ENCODE measurements at places on chromosomes 16 and 17.

DNA sequence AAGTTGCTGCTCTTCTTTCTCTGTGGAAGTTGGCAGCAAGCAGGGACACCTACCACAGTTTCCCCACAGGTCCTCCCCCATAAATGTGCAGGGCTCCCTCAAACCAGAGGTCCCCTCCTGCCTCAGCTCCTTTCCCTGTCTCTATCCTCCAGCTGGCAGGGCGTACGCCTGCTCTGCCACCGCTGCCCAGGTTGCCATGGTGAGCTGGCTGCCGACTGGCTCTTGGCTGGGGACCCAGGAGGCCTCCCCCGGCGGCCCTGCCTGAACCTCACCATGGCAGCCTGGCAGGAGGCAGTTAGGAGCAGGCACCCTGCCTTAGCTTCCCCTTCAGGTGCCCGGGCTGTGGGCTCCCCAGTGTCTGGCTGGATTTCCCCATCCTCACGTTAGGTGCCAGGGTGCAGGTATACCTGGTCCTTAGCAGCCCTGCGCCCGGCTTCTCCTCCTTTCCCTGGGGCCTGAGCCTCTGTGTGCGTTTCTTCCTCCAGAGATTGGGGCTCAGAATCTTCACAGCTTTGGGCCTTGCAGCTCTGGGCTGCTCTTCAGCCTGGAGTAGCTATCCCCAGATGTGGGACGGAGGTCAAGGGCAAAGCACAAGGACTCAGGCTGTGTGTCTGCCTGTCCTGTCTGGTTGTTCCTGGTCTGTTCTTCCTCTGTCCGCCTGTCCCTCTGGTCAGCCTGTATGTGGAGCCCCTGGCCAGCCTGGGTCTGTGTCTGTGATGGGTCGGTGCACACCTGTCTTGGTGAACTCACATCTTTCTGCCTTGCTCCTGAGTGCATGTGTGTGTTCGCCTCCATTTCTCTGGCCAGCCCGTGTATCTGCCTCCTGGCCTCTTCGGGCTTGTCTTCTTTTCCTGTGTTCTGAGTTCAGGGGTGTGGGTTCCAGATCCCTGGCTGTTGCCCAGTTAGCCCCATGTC is 15.7 kb downstream of the GJD3 start:
- H3K27ac ChIP-seq = no peak overlapping the region
- H3K4me1 ChIP-seq = peaks cover 15% of the 10 kb centered on the region
- H3K4me3 ChIP-seq = no peak overlapping the region
- H3K27me3 ChIP-seq = peaks cover 7% of the 10 kb centered on the region

- H3K27me3 ChIP-seq = no peaks in the 10 kb centered on the region
- no peak for DNase-seq
Observed at GRCh38 chr16:4760221-4760910, 6.6 kb downstream of the ZNF500 start.

DNA sequence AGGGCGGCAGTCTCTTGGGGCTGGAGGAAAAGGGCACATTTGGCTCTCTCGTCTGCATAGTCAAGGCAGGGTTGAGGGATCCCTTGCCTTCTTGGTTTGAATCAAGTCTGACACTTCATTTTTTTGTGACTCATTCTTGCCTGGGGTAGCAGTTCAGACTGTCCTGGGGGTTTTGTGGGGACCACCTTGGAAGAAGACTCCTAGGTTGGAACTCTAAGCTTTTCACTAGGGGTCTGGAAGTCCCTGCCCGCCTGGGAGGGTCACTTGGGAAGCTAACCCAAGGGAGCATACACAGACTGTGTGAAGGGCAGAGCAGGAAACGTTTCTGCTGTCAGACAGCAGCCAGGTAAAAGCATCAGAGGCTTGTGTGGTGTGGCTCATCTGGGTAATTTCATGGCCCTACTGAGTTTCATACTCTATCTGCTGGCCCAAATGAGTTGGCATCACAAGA is 11.3 kb downstream of the YPEL2 start:
- H3K36me3 ChIP-seq = no peaks in the 10 kb centered on the region
- no peak overlapping the region for H3K27ac ChIP-seq
- H3K4me3 ChIP-seq = no peak overlapping the region
- H3K4me1 ChIP-seq = no peaks in the 10 kb centered on the region
- no peaks in the 10 kb centered on the region for H3K27me3 ChIP-seq

DNA sequence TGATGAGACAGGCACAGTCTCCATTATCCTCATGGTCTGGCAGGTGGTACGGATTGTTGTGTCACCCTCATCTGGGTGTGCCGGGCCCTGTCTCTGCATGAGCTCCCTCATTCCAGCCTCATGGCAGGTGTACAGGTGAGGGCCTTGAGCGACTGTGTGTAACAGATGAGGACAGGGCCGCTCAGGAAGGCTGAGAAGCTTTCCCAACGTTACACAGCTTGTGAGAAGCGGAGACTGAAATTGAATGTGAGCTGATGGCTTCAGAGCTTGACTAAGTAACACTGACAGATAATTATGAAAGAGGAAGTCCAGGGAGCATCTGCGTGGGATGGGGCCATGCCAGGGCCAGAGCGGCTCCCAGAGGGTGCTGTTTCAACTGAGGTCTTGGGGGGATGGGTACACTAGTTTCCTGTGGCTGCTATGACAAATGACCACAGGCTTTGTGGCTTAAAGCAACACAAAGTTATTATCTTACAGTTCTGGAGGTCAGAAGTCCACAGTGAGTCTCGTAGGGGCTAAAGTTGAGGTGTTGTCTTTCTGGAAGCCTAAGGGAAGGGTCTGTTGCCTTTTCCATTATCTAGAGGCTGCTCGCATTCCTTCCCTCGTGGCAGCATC is 36.7 kb downstream of the CMIP start:
- H3K27me3 ChIP-seq = no peaks in the 10 kb centered on the region
- peaks cover 3% of the 10 kb centered on the region for H3K4me1 ChIP-seq
- DNase-seq = no peak
- no peak overlapping the region for H3K4me3 ChIP-seq

GRCh38 chr17:14004927-14005620 is 64.2 kb upstream of the COX10 start:
- H3K27me3 ChIP-seq = no peaks in the 10 kb centered on the region
- DNase-seq = no peak
- no peak overlapping the region for H3K27ac ChIP-seq
- H3K36me3 ChIP-seq = peaks cover 4% of the 10 kb centered on the region
- H3K4me1 ChIP-seq = 0 out of 2 replicates have a peak, but pooled peaks cover 2% of the 10 kb centered on the region

- no peak for DNase-seq
- no peak overlapping the region for H3K4me3 ChIP-seq
- H3K36me3 ChIP-seq = peaks cover 11% of the 10 kb centered on the region
- H3K27ac ChIP-seq = no peak overlapping the region
- no peaks in the 10 kb centered on the region for H3K27me3 ChIP-seq
Observed at GRCh38 chr17:80920441-80920840, 71.2 kb upstream of the CHMP6 start.

GRCh38 chr16:71255721-71256120 is 25.2 kb upstream of the HYDIN start:
- no peak overlapping the region for H3K4me3 ChIP-seq
- H3K27me3 ChIP-seq = no peaks in the 10 kb centered on the region
- no peaks in the 10 kb centered on the region for H3K36me3 ChIP-seq
- no peak overlapping the region for H3K27ac ChIP-seq
- no peak for DNase-seq
- H3K4me1 ChIP-seq = peaks cover 4% of the 10 kb centered on the region

DNA sequence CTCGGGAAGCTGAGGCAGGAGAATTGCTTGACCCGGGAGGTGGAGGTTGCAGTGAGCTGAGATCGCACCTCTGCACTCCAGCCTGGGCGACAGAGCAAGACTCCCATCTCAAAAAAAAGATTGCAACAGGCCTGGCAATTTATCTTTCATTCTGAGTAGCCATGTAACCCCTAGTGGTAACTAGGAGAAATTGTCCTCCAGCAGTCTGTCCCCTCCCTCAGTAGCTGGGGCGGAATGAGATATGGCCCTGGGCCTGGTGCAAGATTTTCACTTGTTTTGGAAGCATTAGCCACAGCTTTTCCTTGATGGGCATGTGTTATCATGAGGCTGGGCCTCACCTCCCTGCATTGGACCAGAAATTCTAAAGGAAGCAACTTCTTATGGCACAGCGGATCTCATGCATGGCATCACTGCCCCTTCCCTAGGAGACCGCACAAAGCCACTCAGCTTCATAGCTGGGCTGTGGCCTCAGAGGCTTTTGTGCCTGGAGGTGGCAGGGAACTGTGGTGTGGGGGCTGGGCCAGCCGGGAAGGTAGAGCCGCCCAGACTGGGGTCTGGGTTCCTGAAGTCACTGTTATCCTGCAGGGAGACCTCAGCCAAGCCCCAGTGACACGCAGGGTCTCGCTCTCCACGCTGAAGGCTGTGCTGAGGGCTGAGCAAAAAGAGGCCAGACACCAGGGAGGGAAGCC is 13.4 kb downstream of the NATD1 start:
- no peak overlapping the region for H3K4me3 ChIP-seq
- H3K36me3 ChIP-seq = no peaks in the 10 kb centered on the region
- no peak overlapping the region for H3K27ac ChIP-seq
- H3K27me3 ChIP-seq = no peaks in the 10 kb centered on the region
- peak; percentile 76 for DNase-seq
- no peaks in the 10 kb centered on the region for H3K4me1 ChIP-seq

DNA sequence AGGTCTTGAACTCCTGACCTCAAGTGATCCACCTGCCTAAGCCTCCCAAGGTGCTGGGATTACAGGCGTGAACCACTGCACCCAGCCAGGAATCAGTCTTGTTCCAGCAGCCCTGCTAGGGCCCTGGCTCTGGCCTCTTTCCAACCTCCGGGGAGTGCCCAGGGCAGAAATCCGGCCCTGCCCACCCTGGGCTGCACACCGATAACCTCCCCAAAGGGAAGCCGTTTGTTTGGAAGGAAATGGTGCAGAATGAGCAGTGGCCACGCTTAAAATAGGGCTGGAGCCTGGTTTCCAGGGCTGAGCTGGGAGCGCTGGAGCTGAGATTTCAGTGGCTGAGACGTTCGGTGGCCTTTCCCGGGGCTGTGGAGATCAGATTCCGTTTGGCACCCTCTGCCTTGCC is 17.8 kb upstream of the EMP2 start:
- no peaks in the 10 kb centered on the region for H3K36me3 ChIP-seq
- DNase-seq = no peak
- no peak overlapping the region for H3K27ac ChIP-seq
- no peaks in the 10 kb centered on the region for H3K27me3 ChIP-seq
- H3K4me1 ChIP-seq = no peaks in the 10 kb centered on the region

GRCh38 chr17:65774787-65775186 is 213.3 kb upstream of the AXIN2 start:
- H3K27me3 ChIP-seq = no peaks in the 10 kb centered on the region
- H3K36me3 ChIP-seq = no peaks in the 10 kb centered on the region
- H3K4me1 ChIP-seq = no peaks in the 10 kb centered on the region

- H3K4me1 ChIP-seq = no peaks in the 10 kb centered on the region
- H3K27ac ChIP-seq = no peak overlapping the region
- DNase-seq = peak; percentile 52
- no peaks in the 10 kb centered on the region for H3K27me3 ChIP-seq
Observed at GRCh38 chr16:73956587-73957494, 339.8 kb upstream of the PSMD7 start.

DNA sequence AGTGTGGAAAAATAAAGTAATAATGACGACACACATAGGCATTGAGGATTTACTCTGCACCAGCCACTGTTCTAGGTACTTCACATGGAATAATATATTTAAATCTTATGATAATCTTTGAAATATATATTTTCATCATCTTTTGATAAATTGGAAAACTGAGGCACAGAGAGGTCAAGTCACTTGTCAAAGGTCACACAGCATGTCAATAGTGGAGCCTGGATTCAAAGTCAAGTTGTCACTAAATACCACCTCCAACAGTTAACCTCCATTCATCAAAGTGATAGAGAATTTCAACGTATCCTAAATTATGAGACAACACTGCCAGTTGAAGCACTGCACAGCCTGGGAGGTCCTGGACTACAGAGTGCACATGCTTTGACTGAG is 121.7 kb downstream of the IRX5 start:
- H3K27ac ChIP-seq = no peak overlapping the region
- H3K27me3 ChIP-seq = peaks cover 5% of the 10 kb centered on the region
- DNase-seq = no peak
- no peak overlapping the region for H3K4me3 ChIP-seq
- H3K36me3 ChIP-seq = no peaks in the 10 kb centered on the region

DNA sequence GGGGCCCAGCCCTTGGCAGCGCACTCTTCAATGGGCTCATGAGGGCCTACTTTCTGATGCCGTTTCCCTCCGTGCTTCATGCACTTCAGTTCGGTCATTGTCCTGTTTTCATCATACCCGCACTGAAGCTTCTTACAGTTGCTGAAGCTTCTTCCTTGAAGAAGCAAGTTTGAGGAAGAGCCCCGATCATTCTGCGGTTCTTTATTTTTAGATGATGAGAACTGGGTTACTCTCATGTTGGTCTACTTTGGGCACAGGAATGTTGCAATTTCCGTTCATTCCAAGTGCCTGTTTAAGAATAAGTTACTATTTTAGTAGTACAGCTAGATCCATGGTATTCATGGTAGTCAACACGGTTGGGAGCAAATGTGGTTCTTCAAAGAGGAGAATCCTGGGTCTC is 587.7 kb upstream of the HSBP1 start:
- no peaks in the 10 kb centered on the region for H3K4me1 ChIP-seq
- no peaks in the 10 kb centered on the region for H3K27me3 ChIP-seq
- no peaks in the 10 kb centered on the region for H3K36me3 ChIP-seq
- no peak for DNase-seq

DNA sequence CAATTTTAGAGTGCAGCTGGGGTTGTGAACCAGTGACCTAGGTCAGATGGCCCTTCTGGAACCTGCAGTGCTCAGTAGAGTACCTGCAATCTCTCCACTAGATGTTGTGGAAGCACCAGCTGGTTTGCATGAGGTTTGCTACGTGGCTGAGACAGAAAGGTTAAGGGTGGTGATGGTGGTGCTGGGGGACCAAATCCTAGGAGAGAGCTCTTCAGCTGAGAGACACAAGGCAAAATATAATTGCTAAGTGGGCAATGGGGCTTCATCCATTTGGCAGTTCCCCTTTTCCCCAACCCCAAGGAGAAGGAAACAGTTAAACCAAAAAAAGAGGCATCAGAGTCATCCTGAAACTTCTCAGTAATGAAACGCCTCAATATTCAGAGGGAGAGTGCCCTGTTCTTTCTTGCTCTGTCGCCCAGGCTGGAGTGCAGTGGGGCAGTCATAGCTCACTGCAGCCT is 13.9 kb downstream of the ITPRIPL2 start:
- no peak overlapping the region for H3K27ac ChIP-seq
- H3K4me3 ChIP-seq = no peak overlapping the region
- H3K27me3 ChIP-seq = no peaks in the 10 kb centered on the region
- no peaks in the 10 kb centered on the region for H3K36me3 ChIP-seq
- H3K4me1 ChIP-seq = no peaks in the 10 kb centered on the region

DNA sequence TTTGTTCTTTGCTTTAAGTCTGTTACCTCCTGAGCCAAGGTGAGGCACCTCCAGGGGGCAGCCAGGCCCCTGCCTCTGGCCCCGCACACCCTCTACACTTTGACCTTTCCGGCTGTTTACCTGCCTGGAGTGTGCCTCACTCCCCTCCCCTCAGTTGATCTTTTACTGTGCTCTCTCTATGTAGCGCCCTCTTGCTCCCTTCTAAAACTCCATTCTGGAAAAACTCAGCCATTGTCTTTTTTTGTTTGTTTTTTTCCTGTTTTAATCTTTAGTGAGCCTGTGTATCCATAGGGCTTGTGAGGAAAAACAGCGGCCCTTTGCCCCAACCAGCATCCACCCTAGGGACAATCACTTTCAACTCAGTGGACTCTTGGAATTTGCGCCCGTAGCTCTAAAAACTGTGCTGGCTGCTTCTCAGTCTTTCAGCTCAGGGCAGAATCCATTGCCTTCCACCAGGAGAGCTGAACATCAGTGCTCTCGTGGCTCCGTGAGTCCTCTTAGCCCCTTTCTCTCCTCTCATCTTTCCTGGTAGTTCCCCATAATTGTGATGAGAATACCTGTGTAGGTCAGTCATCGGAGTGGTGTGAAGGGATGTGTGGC is 4.3 kb downstream of the AMDHD2 start:
- peaks cover 47% of the 10 kb centered on the region for H3K36me3 ChIP-seq
- peak; percentile 32 for DNase-seq
- H3K4me3 ChIP-seq = no peak overlapping the region
- no peak overlapping the region for H3K27ac ChIP-seq

Measured in H9 (cell line).